ENCODE measurements at places on chromosomes 12 and 14.

DNA sequence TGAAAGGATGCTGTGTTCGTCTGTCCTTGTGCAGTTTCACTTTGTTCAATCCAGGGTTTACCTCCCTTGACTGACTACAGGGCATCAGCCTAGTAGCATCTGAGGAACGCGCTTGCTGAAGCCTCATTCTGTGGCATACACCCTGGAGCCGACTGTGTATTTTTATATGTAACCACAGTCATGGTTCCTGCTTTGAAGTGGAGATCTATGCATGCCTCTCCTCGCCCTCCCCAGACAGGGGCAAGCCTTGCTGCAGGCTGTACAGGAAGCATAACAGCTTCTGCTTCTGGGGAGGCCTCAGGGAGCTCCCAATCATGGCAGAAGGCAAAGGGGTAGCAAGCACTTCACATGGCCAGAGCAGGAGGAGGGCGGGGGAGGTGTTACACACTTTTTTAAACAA is 262.1 kb downstream of the BCL11B start:
- no peak for DNase-seq

DNA sequence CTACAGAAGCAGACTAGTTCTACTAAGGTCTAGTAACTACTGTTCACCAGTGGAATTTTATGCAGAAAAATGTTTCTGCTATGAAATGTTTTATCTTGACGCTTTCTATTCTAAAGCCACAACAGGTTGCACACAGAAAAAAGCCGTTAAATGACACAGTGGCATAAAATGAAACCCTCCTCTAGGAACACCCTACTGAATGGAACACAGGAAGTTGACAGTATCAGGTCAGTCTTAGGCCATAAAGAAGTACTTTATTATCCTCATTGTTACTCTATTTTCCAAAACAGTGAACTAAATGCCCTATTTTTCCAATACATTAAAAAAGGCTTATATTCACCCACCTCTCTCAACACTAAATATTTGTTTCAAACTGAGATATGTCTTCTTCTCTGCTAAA is 21.9 kb downstream of the EPS8 start:
- DNase-seq: no peak

GRCh38 chr14:58770491-58770982 is 132.8 kb downstream of the DACT1 start:
- DNase-seq: no peak

- peak; percentile 38 for DNase-seq
Observed at GRCh38 chr14:99685151-99685591, 1.1 kb downstream of the CYP46A1 start.

DNA sequence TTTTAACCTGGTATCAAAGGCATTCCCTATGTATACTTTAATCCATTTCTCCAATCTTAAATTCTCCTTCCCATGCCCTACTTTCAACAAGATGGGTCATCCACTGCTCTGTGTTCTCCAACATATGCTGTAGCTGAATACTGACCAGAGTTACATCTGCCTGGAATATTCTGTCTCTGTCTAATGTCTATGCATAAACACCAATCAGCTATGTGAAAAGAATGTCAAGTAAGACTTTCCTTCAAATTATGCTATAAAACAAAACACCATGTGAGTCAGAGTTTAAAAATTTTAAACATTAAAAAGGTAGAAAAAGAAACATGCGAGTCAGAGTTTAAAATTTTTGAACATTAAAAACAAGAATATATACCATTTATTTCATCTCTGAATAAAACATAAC is 19.3 kb downstream of the NT5DC3 start:
- no peak for DNase-seq

DNA sequence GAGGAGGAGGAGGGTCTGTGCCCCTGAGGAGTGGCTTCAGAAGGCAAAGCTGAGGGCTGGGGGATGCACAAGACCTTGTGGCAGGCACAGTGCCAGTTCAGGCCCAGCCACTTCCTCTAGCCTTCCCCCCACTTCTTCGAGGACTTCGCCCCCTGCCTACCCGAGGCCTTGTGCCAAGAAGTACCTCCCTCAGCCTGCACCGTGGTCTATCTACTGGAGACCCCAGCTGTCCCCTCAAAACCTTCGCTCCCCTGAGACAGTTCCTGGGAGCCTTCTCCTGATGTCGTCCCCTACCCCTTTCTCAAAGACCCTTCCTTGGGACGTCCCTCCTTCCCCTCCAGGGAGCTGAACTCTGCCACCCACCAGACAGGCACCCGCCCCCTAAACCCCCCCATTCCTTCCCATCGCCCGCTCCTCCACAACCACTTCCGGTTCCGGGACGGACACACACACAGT is 604 bp downstream of the ZNF384 start:
- peak; percentile 75 for DNase-seq

- no peak for DNase-seq
Observed at GRCh38 chr14:92440345-92441003, 73.1 kb upstream of the RIN3 start.

- DNase-seq: no peak
Observed at GRCh38 chr12:18754124-18754707, 16.3 kb downstream of the CAPZA3 start.

GRCh38 chr14:22622255-22622654 is 21.9 kb downstream of the OR6J1 start:
- DNase-seq: no peak

GRCh38 chr14:85106506-85106905 is 423.4 kb upstream of the FLRT2 start:
- DNase-seq: no peak

DNA sequence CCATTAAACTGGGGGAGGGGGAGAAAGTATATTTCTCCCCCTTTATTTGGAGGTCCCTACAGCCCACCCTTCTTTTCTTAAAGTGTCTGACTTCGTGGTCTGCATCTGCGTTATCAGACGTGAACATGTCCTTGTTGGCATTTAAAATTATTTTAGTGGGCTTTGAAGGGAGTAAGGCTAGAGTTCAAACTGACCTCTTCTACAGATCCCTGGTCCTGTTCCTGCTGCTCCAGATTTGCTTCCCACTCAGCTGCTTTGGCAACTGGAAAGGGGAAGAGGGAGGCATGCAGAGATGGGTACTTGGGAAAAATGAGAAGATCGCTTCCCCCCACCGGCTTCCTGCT is 611 bp upstream of the SIX6 start:
- no peak for DNase-seq

DNA sequence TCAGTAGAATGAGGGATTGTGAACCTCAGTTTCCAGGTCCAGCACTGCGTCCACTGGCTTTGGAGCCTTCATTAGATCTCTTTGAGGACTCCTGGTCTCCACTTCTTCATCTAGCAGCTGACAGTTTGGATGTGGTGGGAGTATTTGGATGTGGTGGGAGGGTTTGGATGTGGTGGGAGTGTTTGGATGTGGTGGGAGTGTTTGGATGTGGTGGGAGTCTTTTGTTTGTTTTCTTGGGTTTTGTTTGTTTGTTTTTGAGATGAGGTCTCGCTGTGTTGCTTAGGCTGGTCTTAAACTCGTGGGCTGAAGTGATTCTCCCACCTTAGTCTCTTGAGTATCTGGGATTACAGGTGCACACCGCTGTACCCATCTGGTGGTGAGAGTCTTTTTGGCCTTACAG is 64.7 kb downstream of the IFT43 start:
- DNase-seq: no peak

GRCh38 chr12:50287271-50287670 is 4.0 kb upstream of the LIMA1 start:
- DNase-seq: no peak

GRCh38 chr12:94162108-94162507 is 13.7 kb downstream of the PLXNC1 start:
- no peak for DNase-seq

GRCh38 chr12:116441292-116441691 is 117.9 kb upstream of the MAP1LC3B2 start:
- DNase-seq: no peak

DNA sequence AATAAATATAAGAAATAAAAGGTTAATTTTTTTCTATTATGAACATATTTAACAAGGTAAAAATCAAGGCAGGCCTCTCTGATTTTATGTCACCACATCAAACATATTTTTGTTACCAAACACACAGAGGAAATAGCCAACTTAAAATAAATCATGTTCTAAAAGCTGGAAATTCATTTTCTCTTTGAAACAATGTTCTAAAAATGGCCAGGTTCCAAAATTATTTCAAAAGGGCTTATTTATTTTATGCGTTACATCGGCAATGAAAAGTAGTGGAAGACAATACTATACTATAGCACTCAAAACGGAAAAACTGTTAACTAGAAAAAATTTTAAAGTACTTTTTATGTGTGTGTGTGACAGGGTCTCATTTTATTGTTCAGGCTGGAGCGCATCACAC is 24.0 kb upstream of the RASSF8 start:
- no peak for DNase-seq

DNA sequence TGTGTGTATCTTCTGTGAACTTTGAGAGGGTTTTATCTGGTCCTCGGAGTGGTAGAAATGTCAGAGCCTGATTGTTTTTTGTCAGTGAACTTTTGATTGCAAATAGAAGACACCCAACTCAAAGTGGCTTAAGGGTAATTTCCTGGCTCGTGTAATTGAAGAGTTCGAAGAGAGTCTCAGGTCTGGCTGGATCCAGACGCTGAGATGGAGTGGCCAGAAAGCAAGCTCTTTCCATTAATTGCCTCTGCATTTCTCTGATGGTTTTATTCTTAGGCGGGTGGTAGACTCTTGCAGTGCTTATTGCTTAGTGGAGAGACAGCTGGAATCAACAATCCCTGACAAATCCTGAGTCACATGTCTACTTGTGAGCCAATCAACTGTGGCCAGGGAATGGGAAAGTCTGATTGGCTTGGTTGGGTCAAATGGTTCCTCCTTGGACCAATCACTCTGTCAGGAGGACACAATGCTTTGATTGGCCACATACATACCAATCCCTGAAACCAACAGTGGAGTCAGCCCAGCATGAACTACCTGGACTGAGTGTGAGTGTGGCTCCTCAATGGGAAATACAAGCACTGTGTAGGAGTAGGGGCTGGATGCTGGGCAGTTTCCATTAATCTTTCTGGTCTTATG is 330.5 kb downstream of the AACS start:
- DNase-seq: no peak

- no peak for DNase-seq
Observed at GRCh38 chr12:21892341-21892740, 48.9 kb downstream of the ABCC9 start.

DNA sequence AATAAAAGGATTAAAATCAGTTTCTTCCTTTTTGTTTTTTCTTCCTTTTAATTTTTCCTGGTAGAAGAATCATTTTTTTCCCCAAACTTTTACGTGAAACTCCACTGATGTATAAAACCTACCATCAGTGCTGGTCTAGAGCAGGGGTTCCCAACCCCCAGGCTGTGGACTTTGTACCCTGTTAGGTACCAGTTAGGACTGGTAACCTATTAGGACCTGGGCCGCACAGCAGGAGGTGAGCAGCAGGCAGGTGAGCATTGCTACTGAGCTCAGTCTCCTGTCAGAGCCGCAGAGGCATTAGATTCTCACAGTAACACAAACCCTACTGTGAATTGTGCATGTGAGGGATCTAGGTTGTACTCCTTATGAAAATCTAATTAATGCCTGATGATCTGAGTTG is 10.1 kb downstream of the SMCO2 start:
- DNase-seq: no peak

- DNase-seq: no peak
Observed at GRCh38 chr12:53093777-53094393, 3.6 kb upstream of the IGFBP6 start.

DNA sequence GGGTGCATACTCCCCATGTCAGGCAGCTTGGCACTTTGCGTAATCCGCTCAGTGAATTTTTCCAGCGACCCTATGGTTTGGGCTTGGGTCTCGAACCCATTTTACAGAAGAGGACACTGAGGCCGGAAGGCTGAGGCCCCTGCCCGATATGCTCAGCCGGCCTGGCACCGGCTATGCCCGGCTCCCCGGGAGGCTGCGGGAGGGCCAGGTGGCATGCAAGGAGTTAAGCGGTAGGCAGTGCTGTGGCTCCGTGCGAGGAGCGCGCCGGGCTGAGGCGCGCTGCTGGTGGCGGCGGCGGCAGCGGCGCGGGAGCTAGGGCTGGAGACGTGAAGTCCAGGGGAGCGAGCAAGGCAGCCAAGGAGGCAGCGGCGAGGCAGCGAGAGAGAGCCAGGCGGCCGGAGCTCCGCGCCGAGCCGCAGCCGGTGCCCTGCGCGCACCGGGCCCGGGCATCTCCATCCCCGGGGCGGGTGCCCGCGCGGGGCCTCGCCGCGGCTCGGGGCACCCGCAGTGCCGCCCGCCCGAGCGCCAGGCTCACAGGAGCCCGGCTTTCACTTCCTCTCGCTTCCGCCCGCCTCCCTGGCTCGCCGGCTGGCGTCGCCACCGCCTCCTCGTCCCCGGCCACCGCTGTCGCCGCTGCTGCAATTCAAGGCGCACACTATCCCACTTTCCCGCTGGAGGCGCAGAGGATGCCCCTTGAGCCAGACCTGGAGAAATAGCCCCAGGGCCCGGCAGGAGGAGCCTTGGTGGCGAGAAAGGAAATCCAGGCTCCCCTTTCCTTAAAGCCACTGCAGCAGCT is at the start of gene WSCD2:
TSS of gene WSCD2 (plus strand) at position 272 of the 796 bp plus-strand sequence. CDS start 66,545 bp downstream, outside the sequence.
- no peak for DNase-seq

- DNase-seq: no peak
Observed at GRCh38 chr12:104971306-104971705, 13.2 kb upstream of the SLC41A2 start.

GRCh38 chr12:14773685-14774073 is 29.6 kb downstream of the WBP11 start:
- DNase-seq: no peak

GRCh38 chr12:14257734-14258574 is 107.5 kb upstream of the ATF7IP start:
- DNase-seq: peak; percentile 98

DNA sequence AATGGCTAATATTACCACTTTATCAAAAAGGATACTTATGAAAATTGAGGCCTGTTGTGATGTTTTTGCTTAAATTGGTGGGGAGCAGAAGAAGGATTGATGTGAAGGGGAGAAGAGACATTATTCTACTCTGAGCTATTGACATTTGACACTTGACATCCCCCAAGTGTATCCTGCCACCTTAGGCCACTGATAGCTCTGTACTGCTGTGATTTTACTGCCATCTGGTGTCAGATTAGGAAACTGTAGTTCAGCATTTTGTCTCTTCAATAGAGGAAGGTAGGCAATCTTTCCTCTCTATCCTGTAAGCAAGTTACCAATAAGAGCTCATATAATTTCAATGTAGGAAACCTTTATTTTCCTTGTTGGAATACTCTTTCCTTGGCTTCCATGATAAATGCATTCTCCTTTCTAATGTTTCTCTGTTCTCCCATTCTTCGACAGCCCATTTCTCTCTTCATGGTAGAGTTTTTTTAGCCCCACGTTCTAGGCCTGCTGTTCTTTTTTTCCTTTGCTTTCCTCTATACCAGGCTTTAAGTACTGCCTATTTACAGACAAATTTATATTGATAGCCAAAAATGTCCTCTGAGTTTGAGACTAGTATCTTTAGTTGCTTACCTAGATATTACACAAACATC is 46.3 kb downstream of the PPHLN1 start:
- peak; percentile 46 for DNase-seq

GRCh38 chr12:91627225-91627624 is 444.6 kb upstream of the DCN start:
- no peak for DNase-seq
